Mesendoderm (in vitro differentiated cells): ENCODE measurements at places on chromosomes 3 and 15.

GRCh38 chr3:8984526-8984925 lies 21.3 kb upstream of the RAD18 start:
- no peak for DNase-seq

GRCh38 chr3:102142379-102143060 lies 292.3 kb upstream of the ZPLD1 start:
- no peak for DNase-seq

DNA sequence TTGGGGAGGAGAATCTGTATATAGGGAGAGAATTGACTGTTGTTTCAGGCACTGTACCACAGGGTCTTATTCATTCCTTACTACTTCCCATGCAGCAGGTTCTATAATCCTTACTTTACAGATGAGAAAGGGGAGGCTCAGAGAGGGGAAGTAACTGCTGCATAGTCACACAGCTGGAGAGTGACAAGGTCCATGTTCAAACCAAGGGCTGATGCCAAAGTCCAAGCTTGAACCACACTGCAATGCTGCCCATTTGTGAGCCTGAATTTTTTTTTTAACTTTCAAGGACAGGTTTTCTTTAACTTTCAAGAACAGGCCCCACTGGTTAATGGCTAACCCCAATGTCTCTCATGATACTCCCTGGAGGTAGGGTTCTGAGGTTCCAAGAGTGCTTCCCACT lies 26.2 kb downstream of the RBP2 start:
- DNase-seq: no peak

- DNase-seq: no peak
These were observed 52.8 kb downstream of the ANXA2 start for GRCh38 chr15:60344987-60345386.

DNA sequence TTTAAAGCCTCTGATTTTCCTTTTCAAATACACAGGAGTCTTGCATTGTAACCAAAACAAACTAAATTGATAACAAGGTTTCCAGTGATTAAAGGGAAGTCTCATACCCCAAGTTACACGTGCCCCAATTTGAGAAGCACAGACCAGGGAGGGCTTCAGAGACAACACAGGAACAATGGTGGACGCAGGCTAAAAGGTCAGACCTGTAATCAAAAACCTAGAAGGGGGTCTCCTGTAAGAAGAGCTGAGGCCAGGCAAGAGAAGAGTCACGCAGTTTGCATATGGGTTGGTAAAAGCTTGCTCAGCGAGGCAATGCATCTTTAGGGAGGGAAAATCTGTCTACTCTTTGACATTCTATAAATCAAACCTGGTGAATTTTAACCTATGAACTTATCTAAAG lies 58.6 kb upstream of the MCF2L2 start:
- DNase-seq: no peak

GRCh38 chr3:183218826-183219225 lies 34.2 kb upstream of the B3GNT5 start:
- DNase-seq: no peak

- no peak for DNase-seq
These were observed 15.7 kb downstream of the PTH1R start for GRCh38 chr3:46893146-46893748.

- no peak for DNase-seq
These were observed 77.4 kb downstream of the MB21D2 start for GRCh38 chr3:192840143-192840836.

DNA sequence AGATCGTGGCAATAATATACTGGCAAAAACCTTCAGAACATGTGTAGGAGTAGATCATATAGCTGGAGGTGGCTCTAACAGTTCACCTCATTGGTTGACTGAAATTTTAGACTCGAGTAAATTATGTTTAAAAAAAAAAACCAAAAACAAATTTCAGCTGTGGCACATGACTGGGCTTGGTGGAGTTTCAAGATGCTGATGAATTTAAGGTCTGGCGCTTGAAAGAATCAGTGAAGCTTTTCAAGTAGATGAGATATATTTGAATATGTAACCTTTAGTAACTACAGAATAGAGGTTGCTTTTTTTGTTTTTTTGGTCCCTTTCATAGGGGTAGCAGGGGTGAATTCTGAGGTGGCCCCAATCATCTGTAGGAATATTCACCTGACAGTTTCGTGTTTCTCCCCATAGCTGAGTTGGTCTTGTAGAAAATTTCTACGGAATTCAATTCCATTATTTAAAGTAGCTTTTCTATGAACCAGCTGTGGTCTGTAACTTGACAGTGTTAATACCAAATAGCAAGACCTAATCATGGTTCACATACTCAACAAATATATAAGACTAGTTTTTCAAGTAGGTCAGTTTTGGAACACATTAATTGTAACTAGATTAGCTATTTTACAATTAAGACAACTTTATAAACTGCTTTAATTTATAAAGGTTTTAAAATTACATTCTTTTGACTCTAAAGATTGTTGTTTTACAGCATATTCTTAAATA lies 65.6 kb downstream of the MAP4 start:
- no peak for DNase-seq

- no peak for DNase-seq
These were observed 20.4 kb downstream of the NSUN3 start for GRCh38 chr3:94083261-94083660.

DNA sequence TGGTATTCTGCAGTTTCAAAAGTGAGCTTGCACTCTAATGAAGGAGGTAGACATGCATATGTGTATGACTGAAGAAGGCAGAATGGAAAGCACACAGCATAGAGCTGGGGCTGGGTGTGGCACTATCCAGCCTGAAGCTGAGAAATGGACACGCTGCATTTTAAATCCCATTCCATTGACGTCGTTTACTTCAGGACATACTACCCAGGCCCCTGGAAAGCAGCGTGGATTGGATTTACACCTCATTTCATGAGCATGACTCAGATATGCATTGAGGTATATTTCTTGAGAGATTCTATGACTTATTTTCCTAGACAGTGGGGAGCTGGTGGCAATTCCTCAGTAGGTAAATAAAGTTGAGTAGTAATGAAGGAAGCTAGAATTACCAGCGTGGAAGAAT lies 101.4 kb downstream of the ABI3BP start:
- no peak for DNase-seq

DNA sequence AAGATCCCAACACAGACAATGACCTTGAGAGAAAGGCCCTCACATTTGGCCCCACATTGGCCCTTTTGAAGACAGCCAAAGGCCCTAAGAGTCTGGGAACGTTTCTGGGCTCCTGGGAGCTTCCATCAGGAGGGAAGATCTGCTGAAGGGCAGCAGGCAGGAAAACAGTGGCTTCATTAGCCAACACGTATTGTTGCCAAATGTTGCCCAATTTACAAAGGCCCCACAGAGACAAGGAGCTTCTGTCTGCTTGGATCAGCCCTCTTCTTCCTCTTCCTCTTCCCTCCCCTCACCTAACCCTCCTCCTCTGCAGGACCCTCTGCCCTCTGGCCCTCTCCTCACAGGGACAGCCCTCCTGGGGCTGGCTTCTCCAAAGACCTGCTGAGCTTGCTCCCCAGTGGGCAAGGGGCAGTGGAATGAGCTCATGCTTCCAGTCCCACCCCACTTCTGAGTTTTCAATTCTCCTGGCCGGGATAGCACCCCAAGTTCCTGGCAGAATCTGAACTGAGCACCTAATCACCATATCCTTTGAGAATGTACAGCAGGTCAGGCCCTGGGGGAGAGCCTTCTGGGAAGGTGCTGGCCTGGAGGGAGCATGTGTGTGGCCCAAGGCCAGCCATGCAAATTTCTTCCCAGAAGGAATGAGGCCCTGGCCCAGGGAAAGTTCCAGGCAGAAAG lies 5.1 kb upstream of the LTF start:
- no peak for DNase-seq

- no peak for DNase-seq
These were observed 68.0 kb upstream of the PTPRG start for GRCh38 chr3:61493339-61493738.

- no peak for DNase-seq
These were observed 452.1 kb upstream of the RASGRP1 start for GRCh38 chr15:39016706-39017105.

- DNase-seq: no peak
These were observed 207.0 kb downstream of the NTRK3 start for GRCh38 chr15:88049506-88049905.

DNA sequence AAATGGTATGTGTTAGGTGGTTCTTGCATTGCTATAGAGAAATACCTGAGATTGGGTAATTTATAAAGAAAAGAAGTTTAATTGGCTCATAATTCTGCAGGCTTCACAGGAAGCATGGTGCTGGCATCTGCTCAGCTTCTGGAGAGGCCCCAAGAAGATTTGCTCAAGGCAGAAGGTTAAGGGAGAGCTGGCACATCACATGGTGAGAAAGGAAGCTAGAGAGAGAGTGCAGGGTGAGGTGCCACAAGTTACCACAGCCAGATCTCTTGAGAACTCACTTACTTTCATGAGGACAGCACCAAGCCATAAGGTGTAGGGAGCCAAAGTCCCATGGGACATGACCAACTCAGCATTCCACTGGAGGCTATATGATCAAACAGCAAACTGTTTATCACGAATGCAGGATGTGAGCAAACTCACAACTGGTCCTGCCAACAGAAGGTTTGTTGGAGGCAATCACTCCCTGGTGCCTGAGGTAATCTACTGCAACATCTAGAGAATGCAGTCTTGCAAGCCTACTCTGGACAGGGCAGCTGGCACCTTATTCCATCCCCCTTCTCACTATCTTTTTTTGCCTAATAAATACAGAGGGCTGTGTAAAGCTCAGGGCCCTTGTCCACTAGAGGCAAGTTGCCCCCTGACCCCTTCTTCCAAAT lies 28.1 kb upstream of the CCR2 start:
- DNase-seq: no peak

DNA sequence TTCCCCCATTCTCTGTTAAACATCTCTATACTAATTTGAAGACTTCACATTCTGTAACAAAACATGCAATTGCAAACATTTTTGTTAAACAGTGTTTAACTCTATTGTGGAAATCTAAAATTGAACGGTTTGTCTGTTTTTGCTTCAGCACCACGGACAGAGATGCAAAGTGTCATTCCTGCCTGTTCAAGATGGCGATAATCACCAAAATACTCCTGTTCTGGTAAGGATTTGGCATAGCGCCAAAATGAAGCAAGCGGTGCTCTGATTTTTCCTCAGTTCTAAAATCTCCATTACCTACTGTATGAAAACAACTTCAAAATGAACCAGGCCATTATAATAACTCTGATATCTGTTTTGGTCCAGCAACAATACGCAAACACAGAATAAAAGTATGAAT lies 129.7 kb upstream of the TUSC7 start:
- DNase-seq: no peak

DNA sequence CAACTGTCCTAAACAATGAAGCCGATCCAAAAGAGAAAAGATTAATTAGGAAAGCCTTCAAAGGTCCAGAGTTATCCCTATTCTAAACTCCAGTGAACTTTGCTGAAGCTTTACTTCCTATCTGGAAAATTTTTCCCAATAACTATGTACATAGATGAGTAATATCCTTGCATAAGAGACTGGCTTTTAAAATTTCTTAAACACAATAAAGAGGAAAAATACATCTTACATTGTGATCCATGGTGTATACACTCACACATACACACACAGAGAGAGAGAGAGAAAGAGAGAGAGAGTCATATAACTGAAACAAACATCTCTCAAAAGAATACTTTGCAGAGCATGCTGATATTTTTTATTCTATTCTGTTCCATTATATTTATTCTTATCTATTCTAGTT lies 20.0 kb downstream of the SPTSSB start:
- no peak for DNase-seq

DNA sequence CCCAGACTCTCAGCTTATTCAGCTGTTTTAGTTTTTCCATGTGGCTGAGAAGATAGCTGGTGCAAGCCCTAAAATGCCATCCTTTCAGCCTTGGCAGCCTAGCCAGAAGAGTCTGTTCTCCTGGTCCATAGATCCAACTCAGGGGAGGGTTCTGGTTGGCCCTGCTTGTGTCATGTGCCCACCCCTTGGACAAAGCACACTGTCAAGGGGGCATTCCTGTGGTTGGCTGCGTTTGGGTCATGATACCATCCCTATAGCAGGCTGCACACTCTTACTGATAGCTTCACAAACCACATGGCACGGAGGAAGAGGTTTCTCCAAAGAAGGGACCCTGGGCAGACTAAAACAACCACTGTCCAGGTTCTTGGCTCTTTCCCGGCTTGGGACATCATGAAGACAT lies 8.4 kb upstream of the FSTL1 start:
- DNase-seq: no peak

GRCh38 chr15:41424809-41425208 lies 7.9 kb downstream of the RTF1 start:
- peak; percentile 38 for DNase-seq

GRCh38 chr15:74034206-74034755 lies 39.8 kb downstream of the PML start:
- no peak for DNase-seq

DNA sequence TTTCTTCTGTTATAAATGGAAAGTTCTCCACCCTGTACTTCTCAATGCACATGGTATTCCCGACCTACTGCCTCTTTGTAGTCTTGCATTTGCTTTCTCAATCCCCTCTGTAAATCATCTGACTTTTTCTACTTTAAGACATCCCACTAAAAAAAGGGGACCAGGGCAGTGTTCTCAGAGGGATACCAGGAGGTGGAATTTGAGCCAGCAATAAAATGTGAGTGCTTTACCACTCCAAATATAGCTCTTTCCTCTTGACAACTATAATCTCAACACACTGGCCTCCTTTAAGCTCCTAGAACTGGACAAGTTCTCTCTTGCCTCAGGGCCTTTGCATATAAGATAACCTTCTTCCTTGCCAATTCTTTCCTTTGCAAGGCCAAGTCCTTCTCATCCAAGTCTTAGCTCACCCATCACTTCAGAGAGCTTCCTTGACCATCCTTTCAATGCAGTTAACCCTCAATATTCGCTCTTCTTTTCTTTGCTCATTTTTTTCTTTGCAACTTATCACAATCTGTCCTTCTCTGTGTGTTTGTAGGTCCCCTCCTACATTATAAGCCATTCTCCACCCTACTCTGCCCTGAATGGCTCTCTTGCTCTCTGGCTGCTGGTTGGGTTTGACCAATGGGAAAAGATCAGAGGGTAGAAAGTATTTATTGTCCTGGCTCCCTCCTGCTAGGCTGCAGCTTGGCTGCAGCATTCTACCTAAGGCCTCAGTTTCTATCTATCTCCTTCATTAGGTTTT lies 93.4 kb downstream of the PRICKLE2 start:
- DNase-seq: no peak

DNA sequence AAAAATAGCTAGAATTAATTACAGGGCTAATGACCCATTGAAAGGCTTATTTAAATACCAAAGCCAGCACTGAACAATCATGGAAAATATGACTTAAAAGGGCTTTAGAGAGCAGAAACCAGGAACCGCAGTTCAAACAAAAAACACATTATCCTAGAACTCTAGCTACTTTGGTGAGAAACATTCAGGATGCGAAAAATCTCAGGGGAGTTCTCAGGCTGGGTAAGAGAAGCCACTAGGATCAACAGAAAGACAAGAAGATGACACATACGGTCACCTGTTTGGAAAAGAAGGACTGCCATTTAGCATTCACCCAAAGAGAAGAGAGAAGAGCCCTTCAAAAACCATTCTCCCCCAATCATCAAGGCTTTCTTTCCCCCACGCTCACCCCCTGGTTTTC lies 75.6 kb upstream of the ICE2 start:
- no peak for DNase-seq
